ENCODE measurements at places on chromosomes 13 and 19.

- H3K4me1 ChIP-seq, result no peaks in the 10 kb centered on the region
- no peaks in the 10 kb centered on the region for H3K27me3 ChIP-seq
- no peak overlapping the region for H3K4me3 ChIP-seq
- H3K36me3 ChIP-seq, result no peaks in the 10 kb centered on the region
Measured at GRCh38 chr19:51084505-51084904, 1.8 kb upstream of the KLK14 start.

- H3K36me3 ChIP-seq, result no peaks in the 10 kb centered on the region
- DNase-seq, result no peak
- H3K4me1 ChIP-seq, result no peaks in the 10 kb centered on the region
- H3K27ac ChIP-seq, result no peak overlapping the region
- H3K27me3 ChIP-seq, result no peaks in the 10 kb centered on the region
Measured at GRCh38 chr13:83633746-83634145, 248.5 kb downstream of the SLITRK1 start.

DNA sequence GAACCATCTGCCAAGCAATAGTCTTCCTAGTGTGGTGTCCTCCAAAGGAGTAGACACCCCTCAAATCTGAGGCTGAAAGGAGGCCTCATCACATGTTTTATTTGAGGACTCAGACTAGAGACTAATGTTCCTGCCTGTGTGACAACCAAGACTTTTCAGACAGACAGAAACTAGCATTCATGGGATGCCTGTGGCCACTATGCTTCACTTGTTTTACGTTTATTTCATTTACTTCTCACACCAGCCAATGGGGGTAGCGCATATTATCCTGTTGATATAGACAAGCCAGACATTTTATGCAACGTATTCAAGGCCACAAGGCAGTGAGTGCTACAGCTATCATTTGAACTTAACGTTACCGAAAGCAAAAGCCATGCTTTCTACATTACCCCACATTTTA, 391.7 kb upstream of the HTR2A start:
- DNase-seq, result no peak
- H3K4me1 ChIP-seq, result no peaks in the 10 kb centered on the region
- no peaks in the 10 kb centered on the region for H3K27me3 ChIP-seq

DNA sequence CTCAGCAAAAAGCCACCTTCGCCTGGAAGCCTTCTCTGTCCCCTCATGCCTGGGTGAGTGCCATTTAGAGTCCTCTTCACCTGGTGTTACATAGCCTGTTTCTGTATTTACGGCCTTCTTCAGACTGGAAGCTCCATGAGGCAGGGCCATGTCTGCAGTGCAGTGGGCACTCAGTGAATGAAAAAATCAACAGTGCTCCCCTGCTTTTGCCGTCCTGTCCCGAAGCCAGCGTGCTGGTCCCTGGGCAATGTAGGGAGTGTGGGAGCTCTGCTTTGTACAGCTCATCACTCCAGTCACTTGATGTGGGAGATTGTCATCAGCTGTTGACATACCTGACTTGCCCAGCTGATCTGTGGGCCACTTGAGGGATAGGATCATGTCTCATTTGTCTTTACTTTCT, 129.0 kb upstream of the TSHZ3 start:
- H3K36me3 ChIP-seq, result no peaks in the 10 kb centered on the region
- no peak overlapping the region for H3K27ac ChIP-seq
- H3K27me3 ChIP-seq, result no peaks in the 10 kb centered on the region
- H3K4me3 ChIP-seq, result no peak overlapping the region
- no peaks in the 10 kb centered on the region for H3K4me1 ChIP-seq

- no peak overlapping the region for H3K4me3 ChIP-seq
- no peak for DNase-seq
- H3K27me3 ChIP-seq, result no peaks in the 10 kb centered on the region
- no peaks in the 10 kb centered on the region for H3K36me3 ChIP-seq
- H3K27ac ChIP-seq, result no peak overlapping the region
- no peaks in the 10 kb centered on the region for H3K4me1 ChIP-seq
Measured at GRCh38 chr13:35818633-35819067, 312.5 kb downstream of the DCLK1 start.

DNA sequence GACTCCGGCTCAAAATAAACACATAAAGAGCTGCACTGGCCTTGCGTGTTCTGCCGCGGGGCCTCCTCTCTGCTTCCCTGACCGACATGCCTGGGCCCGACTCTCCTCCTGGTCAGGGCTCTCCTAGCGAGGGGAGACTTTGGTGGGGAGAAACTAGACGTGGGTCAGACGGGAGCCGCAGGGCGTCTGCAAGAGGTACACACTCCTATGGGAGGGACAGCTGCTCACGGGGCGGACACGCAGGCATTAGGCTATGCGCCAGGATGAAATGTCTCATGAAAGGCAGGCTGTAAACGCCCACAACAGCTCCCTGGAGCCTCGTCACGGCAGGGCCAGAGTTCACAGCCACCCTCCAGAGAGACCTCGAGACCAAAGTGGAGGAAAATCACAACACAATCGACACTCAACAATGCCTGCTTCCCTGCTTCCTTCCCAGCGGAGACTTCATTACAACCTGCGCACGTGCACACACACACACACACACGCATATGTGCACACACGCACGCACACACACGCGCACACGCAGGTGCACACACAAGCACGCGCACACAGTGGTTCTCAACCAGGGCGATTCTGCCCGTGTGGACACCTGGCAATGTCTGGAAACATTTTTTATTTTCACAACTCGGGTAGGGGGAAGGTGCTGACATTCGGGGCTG, 5.8 kb downstream of the SLC39A3 start:
- peaks cover 7% of the 10 kb centered on the region for H3K4me1 ChIP-seq
- no peak overlapping the region for H3K27ac ChIP-seq
- no peaks in the 10 kb centered on the region for H3K27me3 ChIP-seq
- peaks cover 38% of the 10 kb centered on the region for H3K36me3 ChIP-seq
- DNase-seq, result no peak

GRCh38 chr13:51175021-51175420, 47.2 kb upstream of the FAM124A start:
- H3K36me3 ChIP-seq, result no peaks in the 10 kb centered on the region
- H3K4me3 ChIP-seq, result no peak overlapping the region
- H3K27ac ChIP-seq, result no peak overlapping the region
- no peak for DNase-seq

DNA sequence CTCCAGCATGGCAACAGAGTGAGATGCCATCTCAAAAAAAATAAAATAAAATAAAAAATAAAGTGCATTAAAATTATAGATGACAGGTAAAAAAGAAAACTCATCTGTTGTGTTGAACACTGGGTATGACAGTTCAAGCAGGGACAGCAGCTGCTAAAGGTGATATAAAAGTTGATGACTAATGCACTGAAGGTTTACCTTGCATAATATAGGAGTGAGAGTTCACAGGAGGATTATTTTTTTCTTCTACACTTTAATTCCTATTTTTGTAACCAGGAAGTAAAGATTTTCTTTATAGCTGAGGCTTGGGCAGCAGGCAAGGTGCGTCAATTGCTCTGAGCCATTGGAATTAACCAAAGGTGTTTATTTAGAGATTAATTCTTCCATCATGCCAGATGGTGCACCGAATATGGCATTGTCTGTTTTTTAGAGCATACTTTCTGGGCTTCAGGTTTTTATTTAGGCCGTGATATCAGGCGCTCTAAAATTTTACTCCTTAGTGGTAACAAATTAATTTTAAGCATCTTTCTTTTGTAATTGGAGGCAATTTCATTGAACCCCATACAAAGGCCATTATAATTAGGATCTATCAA, 337.0 kb upstream of the SLC10A2 start:
- H3K27ac ChIP-seq, result no peak overlapping the region
- H3K4me1 ChIP-seq, result no peaks in the 10 kb centered on the region
- DNase-seq, result no peak
- H3K36me3 ChIP-seq, result no peaks in the 10 kb centered on the region
- no peaks in the 10 kb centered on the region for H3K27me3 ChIP-seq

- H3K27me3 ChIP-seq, result no peaks in the 10 kb centered on the region
- H3K4me1 ChIP-seq, result no peaks in the 10 kb centered on the region
- H3K27ac ChIP-seq, result no peak overlapping the region
- H3K36me3 ChIP-seq, result no peaks in the 10 kb centered on the region
- no peak for DNase-seq
Measured at GRCh38 chr13:107964395-107964794, 250.9 kb downstream of the LIG4 start.

GRCh38 chr13:78689011-78689410, 30.1 kb upstream of the OBI1 start:
- H3K27ac ChIP-seq, result no peak overlapping the region
- no peak overlapping the region for H3K4me3 ChIP-seq
- no peak for DNase-seq
- H3K36me3 ChIP-seq, result no peaks in the 10 kb centered on the region
- no peaks in the 10 kb centered on the region for H3K4me1 ChIP-seq

DNA sequence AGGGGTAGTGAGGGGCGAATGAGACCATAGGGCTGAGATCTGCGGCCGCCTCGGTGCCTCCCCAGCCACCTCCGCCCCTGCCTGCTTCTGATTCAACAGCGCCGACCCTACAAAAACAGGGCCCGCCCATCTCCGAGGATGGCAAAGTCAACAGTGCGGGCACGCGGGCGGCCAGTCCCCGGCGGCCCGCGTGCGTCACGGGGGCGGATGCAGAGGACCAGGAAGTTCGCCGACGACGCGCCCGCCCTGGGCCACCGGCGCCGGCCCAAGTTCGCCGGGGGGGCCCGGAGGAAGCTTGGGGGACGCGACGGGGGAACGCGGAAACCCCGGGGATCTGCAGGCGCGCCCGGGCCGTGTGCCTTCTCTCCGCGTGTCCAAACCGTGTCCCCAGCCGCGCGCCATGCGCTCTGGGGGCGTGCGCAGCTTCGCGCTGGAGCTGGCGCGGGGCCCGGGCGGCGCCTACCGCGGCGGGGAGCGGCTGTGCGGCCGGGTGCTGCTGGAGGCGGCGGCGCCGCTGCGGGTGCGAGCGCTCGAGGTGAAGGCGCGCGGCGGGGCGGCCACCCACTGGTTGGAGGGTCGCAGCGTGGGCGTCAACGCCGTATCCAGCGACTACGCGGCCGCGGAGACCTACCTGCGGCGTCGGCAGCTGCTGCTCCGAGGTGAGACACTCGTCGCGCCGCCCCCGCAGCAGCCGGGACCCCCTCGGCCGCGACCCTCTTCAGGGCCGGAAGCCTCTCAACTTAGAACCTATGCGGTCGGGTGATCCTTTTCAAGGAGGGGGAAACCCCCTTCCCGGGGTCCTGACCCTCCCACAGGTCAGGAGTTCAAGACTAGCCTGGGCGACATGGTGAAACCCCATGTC, 6.8 kb upstream of the ARRDC2 start:
- peak overlapping the region; percentile 88 for H3K27ac ChIP-seq
- H3K4me3 ChIP-seq, result peak overlapping the region; percentile 72
- peaks cover 4% of the 10 kb centered on the region for H3K4me1 ChIP-seq
- DNase-seq, result peak; percentile 93
- H3K36me3 ChIP-seq, result no peaks in the 10 kb centered on the region

DNA sequence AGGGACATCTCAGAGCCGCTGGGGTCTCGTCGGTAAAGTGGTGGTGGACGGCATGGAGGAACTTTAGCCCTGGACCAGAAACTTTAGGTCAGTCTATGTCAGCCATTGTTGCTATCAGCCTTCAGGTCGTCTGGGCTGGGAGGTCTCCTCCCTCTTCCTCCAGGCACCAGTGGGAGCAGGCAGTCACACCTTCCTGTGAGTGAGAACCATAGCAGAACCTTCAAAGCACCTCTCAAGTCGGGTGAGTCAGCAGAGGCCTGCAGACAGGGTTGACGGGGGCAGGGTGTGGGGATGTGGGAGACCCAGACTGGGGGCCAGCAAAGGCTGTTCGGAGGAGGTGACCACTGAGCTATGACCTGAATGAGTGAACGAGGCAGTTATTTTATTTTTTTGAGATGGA, 15.4 kb upstream of the SBNO2 start:
- H3K4me3 ChIP-seq, result no peak overlapping the region
- no peaks in the 10 kb centered on the region for H3K4me1 ChIP-seq
- no peaks in the 10 kb centered on the region for H3K27me3 ChIP-seq
- H3K36me3 ChIP-seq, result no peaks in the 10 kb centered on the region
- no peak for DNase-seq
- no peak overlapping the region for H3K27ac ChIP-seq

DNA sequence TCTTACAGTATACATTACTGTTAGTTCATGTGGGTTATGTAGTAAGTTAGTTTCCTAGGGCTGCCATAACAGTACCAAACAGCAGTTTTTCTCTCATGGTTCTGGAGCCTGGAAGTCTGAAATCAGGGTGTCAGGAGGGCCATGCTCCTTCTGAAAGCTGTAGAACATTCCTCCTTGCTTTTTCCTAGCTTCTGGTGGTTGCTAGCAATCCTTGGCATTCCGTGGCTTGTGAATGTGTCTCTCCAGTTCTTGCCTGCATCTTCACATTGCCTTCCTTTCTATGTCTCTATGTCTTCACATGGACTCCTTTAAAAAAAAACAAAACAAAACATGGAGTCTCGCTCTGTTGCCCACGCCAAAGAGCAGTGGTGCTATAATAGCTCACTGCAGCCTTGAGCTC, 95.4 kb downstream of the WDFY2 start:
- no peaks in the 10 kb centered on the region for H3K36me3 ChIP-seq
- H3K4me1 ChIP-seq, result no peaks in the 10 kb centered on the region
- no peak overlapping the region for H3K27ac ChIP-seq
- H3K27me3 ChIP-seq, result no peaks in the 10 kb centered on the region
- no peak for DNase-seq
